ENCODE measurements at places on chromosomes 6 and 20.
A peak's percentile ranks its signal among the peaks of the same experiment; 100 is the strongest.

GRCh38 chr20:46013829-46014516 lies 5.3 kb downstream of the MMP9 start:
- no peak for DNase-seq

GRCh38 chr6:12119085-12119588 lies 107.0 kb downstream of the HIVEP1 start:
- DNase-seq = no peak

- no peak for DNase-seq
Observed at GRCh38 chr6:44642349-44642748, 254.8 kb downstream of the CDC5L start.

- no peak for DNase-seq
Observed at GRCh38 chr6:55941702-55942101, 66.3 kb upstream of the BMP5 start.

- no peak for DNase-seq
Observed at GRCh38 chr20:3105256-3106137, 21.0 kb upstream of the AVP start.

DNA sequence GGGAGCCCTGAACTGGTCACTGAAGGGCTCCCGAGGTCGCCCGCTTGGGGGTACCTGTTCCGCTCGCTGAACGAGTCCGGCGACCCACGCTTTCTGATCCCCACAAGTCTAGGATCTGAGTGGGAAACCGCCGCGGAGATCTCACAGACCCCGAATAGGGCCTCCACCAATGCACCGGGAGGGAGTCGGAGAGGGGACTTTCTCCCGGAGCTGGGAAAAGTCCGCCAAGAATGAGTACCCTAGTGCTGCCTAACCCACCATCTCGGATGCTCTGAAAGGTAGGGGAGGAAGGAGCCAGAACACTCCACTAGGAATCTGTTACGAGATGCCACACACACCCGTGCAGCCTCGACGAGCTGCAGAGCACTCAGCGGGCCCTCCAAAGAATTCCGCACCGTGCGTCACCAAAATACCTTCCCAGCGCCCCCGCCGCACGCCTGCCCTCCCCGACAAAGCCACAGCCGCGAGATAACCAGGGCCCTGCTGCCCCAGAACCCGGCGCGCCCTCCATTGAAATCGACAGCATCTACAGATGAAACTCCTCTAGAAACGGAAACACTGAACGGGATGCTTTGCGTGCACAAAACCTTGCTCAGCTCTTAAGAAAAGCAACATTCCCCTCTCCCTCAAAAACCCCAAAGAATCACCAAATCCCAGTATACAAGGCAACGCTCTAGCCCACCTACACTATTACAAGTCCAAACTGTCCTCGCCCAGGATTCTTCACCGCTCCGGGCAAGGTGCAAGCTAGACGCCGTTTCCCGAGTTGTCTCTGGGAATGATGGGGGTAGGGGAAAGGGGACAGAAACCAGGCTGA lies 686 bp downstream of the COL12A1 start:
- no peak for DNase-seq

GRCh38 chr6:130322673-130323268 lies 43.0 kb upstream of the TMEM200A start:
- DNase-seq = peak; percentile 50

DNA sequence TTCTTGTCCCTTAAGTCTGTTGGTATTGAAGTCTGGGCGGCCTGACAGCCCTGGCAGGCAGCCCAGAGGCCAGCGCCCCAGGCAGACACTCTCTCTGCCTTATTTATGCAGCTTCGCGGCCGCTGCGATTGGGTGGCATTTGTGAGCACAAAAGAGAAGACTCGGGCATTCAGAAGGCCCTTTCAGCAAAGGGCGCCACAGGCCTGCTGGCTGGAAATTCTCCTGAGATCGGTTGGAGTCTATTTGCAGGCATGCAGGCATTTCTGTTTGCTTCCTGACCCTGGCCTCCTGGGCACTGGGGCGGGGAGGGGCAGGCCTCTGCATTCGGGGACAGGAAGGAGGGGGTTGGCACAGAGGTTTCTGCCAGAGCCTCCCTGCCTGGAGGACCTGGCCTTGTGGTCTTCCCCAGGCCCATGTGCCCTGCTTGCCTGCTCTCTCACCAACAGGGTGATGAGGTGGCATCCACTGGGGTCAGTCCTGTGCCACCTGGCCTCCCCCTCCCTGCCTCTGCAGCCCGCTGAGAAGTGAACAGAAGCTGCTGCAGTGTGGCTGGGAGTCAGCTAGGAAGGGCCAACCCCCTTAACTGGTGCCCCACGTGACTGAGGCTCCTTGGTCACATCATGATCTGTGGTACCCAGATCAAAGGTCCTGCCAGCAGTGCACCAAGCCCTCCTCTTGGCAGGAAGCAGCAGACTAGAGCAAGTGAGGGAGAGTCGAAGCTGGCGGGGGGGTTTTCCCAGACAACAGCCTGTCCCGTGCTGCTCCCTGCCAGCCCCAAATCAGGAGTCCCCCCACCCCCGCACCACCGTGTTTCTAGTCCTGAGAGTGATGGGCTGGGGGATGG lies 16.6 kb upstream of the CCDC167 start:
- no peak for DNase-seq

DNA sequence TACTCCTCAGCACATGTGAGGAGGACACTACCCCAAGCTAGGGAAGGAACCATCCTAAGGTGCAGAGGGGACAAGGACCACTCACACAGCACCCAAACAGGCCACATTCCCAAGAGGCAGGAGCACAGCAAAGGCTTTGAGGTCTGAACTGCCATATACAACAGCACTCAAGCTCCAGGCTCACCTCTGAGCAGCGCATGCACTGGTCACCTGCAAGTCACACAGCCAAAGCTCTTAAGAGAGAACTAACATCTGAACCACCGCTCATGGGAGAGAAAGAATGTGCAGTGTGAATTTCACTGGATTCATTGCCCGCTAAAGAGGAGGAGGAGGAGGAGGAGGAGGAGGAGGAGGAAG lies 31.0 kb downstream of the NPEPL1 start:
- DNase-seq = no peak

GRCh38 chr20:17223553-17223952 lies 3.3 kb upstream of the PCSK2 start:
- DNase-seq = no peak

DNA sequence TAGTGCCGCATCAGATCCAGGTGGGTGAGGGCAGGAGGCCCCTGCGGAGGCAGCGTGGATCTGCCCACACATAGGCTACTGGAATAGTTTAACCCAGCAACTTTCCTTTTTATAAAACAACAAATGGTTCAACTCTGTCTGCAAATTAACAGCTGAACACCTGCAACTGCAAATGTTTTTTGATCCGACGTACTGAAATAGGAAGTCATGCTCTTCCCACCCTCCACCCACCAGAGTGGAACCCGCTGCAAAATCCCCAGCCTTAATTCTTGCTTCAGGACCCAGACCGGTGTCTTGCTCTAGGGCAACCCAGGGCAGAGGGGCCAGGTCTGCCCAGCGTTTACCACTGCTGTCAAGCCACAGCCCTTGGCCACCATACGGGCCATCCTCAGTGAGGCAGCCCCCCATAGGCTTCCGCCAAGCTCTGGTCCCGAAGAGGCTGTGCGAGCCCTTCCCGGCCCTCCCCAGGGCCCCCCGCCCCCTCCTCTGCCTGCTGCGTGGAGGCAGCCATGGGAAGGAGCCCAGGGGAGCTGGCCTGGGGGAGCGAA lies 334.3 kb downstream of the ZFAND3 start:
- no peak for DNase-seq

DNA sequence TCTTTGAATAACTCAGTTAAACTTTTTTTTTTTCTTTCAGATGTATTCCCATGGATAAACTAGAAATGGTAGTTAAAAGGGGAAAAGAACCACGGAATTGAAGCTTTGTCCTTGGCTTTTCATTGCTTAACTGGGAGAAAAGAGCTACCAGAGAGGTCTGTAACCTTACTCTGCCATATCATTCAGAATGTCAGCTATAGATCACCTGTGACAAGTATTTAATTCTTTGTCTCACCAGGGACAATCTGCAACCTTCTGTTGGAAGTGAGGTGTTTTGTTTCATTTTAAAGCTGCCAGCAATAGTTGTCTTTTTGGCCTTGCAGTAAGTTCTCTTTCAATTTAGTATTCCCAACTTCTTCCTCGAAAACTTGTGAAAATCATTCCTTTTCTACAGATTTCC lies 618.4 kb downstream of the FRK start:
- no peak for DNase-seq

DNA sequence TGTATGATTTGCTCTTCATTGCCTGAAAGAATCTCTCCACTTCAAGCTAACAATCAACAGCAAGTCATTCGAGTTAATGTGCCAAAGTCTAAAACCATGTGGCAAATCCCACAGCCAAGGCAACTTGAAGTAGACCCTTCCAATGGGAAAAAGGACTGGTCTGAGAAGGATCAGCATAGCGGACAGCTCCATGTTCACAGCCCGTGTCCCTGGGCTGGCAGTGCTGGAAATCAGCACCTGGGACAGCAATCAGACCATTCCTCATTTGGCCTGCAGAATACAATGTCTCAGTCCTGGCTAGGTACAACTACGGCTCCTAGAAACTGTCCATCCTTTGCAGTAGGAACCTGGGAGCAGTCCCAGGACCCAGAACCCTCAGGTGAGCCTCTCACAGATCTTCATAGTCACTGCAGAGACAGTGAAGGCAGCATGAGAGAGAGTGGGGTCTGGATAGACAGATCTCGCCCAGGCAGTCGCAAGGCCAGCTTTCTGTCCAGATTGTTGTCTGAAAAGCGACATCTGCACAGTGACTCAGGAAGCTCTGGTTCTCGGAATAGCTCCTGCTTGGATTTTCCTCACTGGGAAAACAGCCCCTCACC lies 1.1 kb downstream of the GJA10 start:
- DNase-seq = peak; percentile 19

- DNase-seq = no peak
Observed at GRCh38 chr20:58669287-58670006, 18.4 kb downstream of the STX16 start.

- no peak for DNase-seq
Observed at GRCh38 chr20:14580418-14581074, 243.1 kb upstream of the FLRT3 start.

- DNase-seq = no peak
Observed at GRCh38 chr6:169849396-169849795, 98.0 kb downstream of the ERMARD start.

GRCh38 chr20:4325548-4326187 lies 310.3 kb upstream of the RNF24 start:
- DNase-seq = no peak

DNA sequence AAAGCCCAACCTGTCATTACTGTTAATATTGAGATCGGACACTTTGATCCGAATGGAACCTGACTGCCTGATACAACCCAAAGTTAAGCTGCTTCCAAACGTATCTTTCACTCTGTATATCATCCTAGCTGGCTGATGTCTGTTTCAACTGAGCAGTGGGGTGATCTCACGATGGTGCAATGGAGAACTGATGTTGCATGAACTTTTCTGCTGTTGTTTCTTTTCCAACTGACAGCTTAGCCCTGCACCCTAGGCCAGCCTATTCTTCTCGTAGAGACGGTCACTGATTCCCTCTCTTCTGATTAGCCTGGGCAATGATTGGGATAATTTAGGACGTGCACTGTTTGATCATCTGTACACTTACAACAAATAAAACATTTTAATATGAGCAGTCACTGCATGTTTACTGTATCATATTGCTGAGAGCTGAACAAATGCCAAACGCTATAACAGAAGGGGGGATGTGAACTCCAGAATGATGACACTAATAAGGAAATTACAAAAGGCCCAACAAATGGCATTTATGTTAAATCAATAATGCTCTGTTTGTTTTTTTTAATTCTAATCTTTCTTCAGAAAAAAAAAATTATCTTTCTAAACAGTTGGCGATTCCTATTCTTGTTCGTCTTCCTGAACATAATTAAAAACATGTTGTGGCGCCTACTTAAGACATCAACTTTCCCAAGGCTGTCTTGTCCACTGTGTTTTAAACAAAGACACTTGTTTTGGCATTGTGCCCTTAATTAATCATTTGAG lies 184.8 kb downstream of the ZNF217 start:
- DNase-seq = no peak

- DNase-seq = no peak
Observed at GRCh38 chr6:39451831-39452230, 129.3 kb upstream of the KCNK16 start.

DNA sequence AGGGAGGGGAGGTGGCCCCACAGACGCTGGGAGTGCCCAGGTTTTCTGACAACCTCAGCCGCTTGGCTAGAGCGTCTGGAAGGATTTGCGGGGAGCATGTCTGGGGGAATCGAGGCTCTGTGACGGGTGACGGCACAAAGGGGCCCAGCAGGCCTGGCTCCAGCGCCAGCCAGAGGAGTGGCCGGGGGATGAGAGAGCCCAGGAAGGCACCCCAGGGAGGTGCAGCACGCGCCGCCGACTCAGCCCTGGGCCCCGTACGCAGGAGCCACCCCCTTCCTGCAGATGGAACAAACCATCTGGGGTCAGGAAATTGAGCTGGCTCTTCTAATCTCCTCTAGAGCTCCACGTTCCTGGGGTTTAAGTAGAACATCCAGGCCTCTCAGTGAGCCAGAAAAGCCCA lies 5.9 kb upstream of the SLCO4A1 start:
- DNase-seq = no peak

DNA sequence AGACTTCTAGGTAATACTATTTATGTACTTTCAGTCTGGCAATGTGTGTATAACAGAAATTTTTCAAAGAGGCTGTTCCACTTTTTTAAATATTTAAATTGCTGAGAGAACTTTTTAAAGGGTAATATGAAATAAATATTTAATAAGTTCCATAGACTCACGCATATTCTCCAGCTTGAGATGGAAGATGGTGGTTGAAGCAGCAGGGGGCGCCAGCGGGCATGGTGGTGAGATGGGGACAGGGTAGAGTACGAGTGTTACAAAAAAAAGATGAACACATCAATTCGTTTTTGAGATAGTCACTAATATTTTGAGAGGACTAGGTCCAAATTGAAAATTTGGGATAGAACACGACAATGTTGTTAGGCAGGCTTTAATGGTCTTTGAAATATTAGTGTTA lies 68.4 kb downstream of the RSPO3 start:
- no peak for DNase-seq

DNA sequence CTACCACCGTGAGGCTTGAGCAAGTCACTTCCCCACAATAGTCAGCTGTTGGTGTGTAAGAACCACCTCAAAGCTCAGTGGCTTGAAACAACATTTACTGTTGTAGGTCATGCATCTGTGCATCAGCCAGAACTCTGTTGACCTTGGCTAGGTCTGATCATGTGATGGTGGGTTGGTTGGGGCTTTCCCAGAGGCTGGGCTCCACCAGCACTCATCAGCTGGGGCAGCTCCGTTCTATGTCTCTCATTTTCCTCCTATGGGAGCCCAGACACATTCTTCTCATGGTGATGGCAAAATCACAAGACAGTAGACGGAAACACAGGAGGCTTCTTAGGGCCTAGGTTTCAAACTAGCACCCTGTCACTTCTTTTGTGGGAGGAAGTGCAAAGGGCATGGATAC lies 42.8 kb upstream of the PSMF1 start:
- no peak for DNase-seq

- peak; percentile 99 for DNase-seq
Observed at GRCh38 chr6:57313711-57314471, 3.5 kb upstream of the PRIM2 start.

DNA sequence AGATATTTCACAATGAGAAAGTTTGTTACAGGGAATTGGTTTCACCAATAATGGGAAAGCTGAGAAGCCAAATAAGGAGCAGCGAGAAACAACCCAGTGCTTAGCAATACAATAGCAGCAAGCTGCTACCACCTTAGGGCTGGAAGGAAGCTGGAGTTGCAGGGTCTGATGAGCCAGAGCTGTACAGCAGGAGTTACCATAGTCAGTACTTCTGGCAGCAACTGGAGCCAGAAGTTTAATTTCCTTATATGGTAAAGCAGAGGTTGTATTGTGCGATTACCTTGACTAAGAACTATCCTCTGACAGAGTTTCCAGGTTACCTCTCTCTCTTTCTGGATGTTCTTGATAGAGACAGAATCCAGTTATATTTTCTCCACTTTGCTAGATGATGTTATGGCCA lies 137.1 kb upstream of the OLIG3 start:
- DNase-seq = no peak
